Psoas muscle (tissue), 8 donors: ENCODE measurements at places on chromosomes 13 and 19. TPM values are rescaled to one million over a fixed set of nuclear protein-coding genes. Genes with fewer than 3 reads are reported as not detected.

DNA sequence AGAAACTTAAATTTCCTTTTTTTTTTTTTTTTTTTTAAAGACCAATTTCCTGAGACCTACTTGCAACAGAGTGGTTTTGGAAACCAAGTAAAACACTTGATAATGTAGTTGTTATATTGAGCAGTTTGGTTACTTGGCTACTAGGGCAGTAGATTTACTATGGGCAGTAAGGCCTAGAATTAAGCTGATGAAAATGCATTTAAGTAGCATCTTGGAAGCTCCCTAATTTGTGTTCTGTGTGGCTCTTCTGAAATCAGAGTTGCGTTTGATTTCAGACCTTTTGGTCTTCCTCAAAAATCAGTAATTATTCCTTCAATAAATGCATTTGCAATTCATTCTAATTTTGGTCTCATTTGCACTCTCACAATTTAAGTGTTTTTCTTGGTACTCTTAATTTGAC lies 810 bp downstream of the GPR180 start:
- no peak for DNase-seq

GRCh38 chr13:29511980-29512379 lies 83.5 kb downstream of the SLC7A1 start:
- no peak for DNase-seq

DNA sequence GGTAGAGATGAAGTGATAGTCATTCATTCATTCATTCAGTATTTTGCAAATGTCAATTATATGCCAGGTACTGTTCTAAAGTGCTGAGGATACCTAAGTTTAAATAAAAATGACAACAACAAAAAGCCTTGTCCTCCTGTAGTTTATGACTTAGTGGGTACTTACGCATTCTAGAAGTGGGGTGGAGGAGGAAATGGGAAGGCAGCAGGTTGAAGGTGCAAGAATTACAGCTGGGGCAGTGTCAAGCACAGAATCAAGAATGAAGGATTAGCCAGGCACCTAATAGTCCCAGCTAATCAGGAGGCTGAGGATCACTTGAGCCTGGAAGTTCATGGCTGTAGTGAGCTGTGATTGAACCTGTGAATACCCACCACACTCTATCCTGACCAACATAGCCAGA lies 90.7 kb upstream of the STARD13 start:
- no peak for DNase-seq

GRCh38 chr13:51916962-51917361 lies 55.2 kb downstream of the CCDC70 start:
- DNase-seq = no peak

GRCh38 chr13:86960876-86961275 lies 710.3 kb upstream of the SLITRK5 start:
- no peak for DNase-seq

GRCh38 chr19:17681505-17682125 lies 6.5 kb downstream of the UNC13A start:
- no peak for DNase-seq

DNA sequence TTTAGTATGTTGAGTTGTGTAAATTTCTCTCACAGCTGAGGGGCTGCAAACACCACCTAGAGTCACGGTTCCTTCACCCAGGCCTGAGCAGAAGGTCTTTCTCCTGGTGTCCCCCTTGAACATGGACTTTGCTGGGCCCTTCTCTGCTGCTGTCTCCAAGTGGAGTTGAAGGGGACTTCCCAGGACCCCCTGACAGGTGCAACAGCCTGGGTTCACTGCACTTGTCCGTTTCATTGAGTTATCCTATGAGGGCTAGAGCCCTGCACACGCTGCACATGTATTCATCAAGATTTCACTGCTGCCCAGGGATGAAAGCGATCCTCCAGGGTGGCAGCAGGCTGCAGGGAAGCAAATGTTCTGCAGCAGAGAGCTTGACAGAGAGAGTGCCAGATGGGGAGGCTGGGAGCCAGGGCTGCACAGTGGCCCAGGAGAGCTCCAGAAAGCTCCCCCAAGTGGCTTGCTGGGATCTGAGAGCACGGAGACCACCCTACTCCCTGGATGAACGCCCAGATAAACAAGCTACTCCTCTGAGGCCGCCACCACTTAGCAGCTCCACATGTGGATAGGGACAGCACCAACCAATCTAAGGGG lies 10.3 kb downstream of the TMEM272 start:
- no peak for DNase-seq

GRCh38 chr13:99399623-99399974 lies 92.4 kb upstream of the GPR183 start:
- no peak for DNase-seq

GRCh38 chr13:102402290-102402689 lies 442 bp upstream of the FGF14 start:
- DNase-seq = peak; percentile 44

DNA sequence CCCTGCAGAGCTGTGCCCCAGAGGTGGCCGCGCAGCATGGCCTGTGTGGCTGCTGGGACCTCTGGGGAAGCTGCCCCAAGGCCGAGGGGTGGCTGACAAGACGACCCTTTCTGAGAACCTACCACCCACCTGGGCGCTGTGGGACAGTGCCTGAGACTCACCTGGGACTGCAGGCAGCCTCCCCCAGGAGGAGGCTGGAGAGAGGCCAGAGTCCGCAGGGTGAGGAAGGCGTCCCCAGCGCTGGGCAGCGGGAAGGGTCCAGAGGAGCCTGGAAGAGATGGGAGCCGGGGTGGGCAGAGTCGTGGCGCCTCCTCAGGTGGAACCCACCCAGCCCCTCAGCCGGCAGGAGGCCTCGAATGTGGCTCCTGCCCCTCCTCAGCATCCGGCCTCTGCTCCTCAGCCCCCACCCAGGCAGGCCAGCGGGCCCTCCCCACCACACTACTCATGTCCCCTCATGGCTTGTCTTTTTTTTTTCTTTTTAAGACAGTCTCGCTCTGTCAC lies 25.3 kb downstream of the CILP2 start:
- no peak for DNase-seq

- no peak for DNase-seq
These were observed 69.8 kb downstream of the KCTD12 start for GRCh38 chr13:76816394-76816793.

GRCh38 chr19:30004403-30004802 lies 62.4 kb downstream of the URI1 start:
- no peak for DNase-seq

DNA sequence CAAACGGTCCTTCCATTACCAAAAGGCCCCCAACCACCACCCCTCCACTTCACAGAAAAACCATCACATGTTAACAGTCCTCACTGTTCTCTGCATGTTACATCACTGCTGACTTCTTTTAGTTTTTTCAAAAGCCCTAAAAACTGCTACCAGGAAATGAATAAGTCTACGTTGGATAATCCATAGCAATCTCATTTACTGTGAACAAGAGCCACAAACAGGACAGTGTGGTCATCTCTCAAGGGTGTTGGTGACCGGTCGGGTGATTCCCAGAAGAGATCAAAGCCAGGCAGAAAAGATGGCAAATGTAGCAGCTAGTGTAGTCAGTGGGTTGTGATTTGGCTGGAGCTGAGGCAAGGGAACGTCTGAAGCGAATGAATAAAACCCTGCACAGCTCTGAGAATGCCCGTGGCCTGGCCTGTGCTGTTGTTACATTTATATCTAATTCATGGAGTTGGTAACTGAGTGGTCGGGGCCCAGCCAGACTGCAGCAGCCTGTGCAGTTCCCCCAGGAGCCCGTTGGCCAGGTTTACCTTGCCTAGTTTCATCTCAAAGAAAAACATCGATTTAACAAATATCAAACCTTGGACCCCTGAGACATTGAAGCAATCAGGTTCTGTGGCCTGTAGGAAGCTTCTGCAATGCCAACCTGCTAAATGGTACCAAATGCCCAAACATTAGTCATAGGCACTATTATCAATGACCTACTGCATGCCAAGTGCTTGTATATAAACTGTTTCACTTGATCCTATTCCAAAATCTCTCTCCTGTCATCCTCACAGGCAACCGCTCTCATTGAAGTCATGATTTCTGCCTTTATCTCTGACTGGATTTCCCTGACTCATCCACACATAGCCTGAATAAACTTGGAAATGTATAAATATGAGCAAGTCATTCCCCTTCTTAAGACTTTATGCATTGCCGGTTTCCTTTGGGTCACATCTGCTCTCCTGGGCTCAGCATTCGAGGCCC lies 153.8 kb upstream of the SERP2 start:
- DNase-seq = no peak

GRCh38 chr19:29098863-29099481 lies 114.0 kb downstream of the UQCRFS1 start:
- peak; percentile 88 for DNase-seq

- DNase-seq = peak; percentile 88
These were observed at the start of the genes ZNF568 and ZNF829 for GRCh38 chr19:36915992-36916830. Gene ZNF568 (plus strand): TSS chr19:36916332. CDS start chr19:36922771, 6,439 bp downstream. Gene ZNF829 (minus strand): TSS chr19:36916291. CDS start chr19:36915167, 1,124 bp downstream.

DNA sequence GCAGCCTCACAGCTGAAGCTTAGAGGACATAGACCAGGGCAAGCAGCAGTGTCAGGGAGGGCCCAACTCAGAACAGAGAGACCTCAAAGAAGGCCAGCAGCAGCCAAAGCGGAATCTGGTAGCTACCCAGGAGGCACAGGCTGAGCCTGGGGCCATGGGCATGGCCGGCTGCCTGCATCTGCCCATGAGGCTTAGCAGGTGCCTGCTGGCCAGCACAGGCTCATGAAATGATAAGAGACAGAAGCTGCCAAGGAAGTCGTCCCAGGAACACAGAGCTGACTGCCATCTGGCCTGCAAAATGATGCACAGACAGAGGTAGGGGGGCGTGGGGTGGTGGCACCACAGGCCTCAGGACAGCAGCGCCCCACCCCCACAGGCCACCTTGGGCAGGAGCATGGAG lies 29.2 kb downstream of the TUBA3C start:
- DNase-seq = no peak

- no peak for DNase-seq
These were observed 324.0 kb downstream of the FOXO1 start for GRCh38 chr13:40342461-40342860.

DNA sequence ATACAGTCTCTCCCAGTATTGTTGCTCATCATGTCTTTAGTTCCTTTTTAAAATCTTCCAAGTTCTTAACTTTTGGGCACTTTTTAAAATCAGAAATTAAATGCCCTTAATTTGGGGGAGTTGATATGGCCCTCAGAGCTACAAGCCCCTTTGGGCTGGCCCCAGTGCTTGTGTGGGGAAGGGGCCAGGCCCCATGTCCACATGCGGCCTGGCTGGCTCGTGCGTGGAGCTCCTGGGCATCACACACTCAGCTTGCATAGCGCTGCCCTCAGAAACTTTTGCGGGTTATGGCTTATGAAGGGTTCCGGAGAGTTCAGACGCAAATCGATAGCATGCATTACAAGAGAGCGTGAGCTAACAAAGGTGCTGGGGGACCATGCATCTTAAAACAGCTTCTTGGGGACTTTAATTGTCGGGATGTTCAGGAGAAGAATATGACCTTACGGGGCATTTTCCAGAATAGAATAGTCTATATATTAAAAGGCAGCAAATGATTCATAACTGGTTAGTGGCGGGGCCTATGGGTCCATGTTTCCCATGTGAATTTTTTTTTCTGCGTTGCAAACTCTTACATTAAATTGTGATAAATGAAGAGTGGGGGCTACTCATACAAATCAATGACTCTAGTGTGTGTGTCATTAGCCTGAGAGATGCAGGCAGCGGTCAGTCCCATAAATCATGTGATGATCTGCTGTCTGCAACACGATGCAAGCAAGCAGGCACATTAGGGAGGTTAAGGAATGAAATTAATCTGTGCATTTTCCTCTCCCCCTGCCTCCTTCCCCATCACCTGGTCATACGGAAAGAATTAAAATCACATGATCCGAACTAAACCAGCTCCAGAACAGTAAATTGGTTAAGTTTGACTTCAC lies 185.8 kb upstream of the TSHZ3 start:
- no peak for DNase-seq

DNA sequence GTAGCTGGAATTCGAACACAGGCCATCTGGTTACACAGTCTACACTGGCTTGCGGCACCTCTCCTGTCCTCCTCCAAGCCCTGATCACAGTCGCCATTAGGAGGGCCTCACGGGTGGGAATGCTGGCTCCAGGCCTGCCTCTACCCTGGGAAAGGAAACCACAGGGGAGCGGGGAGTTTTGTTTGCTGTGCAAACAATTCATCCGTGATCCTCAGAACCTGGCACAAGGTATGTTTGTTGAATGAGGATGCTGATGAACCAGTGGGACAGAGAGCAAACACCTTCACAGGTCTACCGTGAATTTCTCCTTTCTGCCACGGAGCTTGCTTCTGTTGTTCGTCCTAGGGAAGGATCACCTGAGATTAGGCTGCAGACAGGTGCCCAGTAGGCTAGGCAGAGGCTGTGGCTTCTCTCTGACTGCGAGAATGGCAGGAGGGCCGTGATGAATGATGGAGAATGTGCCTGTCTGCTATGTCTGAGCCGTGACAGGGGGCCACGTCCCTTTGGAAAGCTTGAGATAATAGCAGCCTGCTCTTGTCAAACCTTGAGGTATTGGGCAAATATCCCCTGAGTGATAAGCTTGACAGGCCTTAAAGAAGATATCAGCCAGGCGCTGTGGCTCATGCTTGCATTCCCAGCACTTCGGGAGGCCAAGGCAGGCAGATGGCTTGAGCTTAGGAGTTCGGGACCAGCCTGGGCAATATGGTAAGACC lies 36.7 kb downstream of the PIN1 start:
- no peak for DNase-seq

- no peak for DNase-seq
These were observed 1.1 kb downstream of the WTIP start for GRCh38 chr19:34482380-34483250.

DNA sequence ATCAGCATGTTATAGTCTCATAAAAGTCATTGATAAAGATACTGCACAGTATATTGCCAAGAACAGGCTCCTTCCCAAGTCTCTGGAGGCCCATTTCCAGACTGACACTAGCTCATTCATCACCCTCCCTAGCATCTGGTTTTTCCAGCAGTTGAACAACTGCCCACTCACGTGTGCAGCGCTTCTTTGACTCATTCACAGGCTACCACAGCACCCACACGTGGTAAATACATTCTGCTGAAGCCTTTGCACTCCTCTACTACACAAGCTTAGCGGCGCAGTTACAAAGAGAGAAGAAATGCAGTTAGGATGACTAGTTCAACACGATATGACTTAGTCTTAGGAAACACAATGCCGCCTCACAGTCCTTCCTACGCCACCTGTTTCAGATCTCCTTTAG lies 87.7 kb downstream of the DOCK9 start:
- DNase-seq = peak; percentile 31

DNA sequence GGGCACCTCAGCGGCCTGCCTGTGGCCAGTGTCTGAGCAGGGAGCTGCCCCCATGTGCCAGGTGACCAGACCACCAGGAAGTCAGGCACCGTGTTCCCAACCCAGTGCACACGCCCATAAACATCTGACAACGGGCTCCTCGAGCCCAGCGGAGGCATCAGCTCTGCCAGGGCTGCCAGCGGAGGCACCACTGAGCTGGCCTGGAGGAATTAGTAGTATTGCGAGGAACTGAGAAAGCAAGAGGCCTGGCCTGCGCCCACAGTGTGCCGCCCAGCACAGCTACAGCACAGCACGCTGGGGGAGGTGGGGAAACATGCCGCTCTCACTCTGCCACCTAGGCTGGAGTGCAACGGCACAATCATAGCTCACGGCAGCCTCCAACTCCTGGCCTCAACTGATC lies 44.6 kb downstream of the ANKRD27 start:
- no peak for DNase-seq

The ZNF737 gene
- total RNA-seq = 3.3 TPM

The ODAD3 gene
- 0.13 TPM for total RNA-seq

The PLVAP gene
- total RNA-seq = 16.4 TPM

The IGFL4 gene
- not detected for total RNA-seq

The CACNA1A gene
- total RNA-seq = 0.60 TPM
